ENCODE measurements at places on chromosomes 3 and 15.

- DNase-seq, result no peak
Observed at GRCh38 chr15:34657469-34658127, 74.1 kb upstream of the GOLGA8B start.

GRCh38 chr3:58565621-58566397 is 11.4 kb downstream of the FAM107A start:
- DNase-seq, result no peak

DNA sequence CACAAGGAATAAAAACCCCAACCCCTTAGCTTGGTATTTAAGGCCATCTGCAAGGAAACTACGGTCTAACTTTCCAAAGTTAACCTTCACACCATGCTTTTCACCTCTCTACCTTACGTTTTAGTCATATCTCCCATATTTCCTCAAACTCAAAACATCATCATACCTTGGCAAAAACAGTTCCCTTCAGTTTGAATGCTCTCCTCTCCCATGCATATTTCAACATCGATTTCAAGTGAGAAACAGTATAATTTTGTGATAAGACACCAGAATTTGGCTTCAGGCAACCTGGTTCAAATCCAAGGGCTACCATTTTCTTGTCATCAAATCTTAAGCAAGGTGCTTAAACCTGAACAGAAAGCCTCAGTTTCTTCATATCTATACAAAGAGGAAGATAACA is 108.2 kb downstream of the THRB start:
- DNase-seq, result no peak

DNA sequence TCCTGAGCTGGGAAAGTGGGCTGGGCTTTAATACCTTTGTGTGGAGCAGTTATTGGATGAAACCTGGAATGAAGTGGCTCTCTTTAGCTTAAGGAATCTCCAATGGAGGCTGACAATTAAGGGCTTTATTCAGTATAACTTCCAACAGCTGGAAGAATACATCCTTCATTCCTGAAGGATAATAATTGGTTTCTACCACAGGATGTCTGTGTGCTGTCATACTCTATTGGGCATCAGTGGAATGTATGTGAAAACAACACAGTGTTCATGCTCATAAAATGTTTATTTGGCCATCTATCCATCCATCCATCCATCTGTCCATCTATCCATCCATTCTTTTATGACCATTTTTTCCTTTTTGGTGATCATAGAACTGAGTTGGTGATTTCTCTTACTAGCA is 220.7 kb upstream of the GAP43 start:
- no peak for DNase-seq

GRCh38 chr3:53071882-53072431 is 26.1 kb upstream of the SFMBT1 start:
- no peak for DNase-seq

DNA sequence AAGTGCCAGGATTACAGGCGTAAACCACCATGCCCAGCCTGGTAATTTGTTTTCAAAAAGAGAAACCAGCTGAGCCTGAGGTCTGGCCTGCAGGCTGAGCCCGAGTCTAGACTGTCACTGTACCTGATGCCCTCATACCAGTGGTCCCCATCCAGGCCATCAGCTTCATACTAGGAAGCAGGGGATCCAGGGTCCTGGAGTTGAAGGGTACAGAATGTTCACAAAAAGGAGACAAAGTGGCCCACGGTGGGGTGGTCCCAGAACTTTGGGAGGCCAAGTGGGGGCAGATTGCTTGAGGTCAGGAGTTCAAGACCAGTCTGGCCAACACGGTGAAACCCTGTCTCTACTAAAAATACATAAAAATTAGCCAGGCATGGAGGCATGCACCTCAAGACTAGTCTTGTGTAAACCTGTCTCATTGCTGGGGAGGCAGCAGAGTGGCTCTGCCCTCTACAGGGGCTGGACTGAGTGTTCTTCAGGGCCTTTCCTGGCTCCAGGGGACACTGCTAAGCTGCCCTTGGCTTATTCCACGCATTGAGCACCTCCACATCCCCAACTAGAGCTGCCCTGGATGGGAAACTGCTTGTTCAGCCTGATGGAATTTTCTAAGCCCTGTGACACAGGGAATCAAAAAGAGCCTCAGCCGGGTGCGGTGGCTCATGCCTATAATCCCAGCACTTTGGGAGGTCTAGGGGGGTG is 7.9 kb upstream of the HHATL start:
- DNase-seq, result no peak

- no peak for DNase-seq
Observed at GRCh38 chr3:95511828-95512227, 1302.6 kb upstream of the EPHA6 start.

- peak; percentile 56 for DNase-seq
Observed at GRCh38 chr3:19065027-19065426, 83.3 kb upstream of the KCNH8 start.

DNA sequence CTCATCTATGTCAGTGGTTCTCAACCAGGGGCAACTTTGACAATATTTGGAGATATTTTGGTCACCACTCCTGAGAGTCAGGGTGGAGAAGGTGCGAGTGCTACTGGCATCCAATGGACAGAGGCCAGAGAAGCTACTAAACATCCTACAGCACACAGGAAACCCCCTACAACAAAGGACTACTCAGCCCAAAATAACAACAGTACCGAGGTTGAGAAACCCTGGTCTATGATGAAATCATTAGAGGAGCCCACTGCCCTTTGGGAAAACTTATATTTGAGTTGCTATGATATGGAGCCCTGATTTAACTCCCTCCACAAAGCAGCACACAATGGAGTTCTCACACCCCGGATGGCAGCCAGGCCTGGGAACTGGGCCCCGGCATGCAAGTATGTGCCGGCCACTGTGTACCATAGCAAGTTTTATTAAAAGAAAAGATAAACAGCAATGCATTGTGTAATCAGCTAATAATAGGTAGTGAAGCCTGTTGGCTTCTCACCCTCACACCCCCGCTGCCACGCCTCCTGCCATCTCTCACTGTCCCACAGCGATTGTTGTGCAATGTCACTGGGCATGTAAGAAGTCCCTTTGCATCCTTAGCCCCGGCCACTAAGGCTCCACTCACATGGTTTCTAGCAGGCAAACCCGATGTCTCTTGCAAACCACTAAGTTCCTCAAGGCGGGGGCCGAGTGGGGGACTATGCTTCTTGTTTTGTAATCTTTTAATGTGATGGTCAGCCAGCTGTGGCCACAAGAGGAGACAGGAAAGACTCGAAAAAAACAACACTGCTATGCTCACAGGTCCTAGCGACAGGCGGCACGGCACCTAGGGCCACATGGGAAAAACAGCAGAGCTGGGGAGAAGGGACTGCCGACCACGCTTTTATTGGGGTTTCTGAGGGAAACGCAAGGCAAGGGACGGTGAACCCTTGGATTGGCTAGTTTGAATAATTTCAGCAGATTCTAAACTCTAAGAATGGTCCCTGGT is 110.0 kb downstream of the AQP9 start:
- DNase-seq, result peak; percentile 83

GRCh38 chr15:68666812-68667450 is 88.1 kb downstream of the CORO2B start:
- DNase-seq, result no peak

DNA sequence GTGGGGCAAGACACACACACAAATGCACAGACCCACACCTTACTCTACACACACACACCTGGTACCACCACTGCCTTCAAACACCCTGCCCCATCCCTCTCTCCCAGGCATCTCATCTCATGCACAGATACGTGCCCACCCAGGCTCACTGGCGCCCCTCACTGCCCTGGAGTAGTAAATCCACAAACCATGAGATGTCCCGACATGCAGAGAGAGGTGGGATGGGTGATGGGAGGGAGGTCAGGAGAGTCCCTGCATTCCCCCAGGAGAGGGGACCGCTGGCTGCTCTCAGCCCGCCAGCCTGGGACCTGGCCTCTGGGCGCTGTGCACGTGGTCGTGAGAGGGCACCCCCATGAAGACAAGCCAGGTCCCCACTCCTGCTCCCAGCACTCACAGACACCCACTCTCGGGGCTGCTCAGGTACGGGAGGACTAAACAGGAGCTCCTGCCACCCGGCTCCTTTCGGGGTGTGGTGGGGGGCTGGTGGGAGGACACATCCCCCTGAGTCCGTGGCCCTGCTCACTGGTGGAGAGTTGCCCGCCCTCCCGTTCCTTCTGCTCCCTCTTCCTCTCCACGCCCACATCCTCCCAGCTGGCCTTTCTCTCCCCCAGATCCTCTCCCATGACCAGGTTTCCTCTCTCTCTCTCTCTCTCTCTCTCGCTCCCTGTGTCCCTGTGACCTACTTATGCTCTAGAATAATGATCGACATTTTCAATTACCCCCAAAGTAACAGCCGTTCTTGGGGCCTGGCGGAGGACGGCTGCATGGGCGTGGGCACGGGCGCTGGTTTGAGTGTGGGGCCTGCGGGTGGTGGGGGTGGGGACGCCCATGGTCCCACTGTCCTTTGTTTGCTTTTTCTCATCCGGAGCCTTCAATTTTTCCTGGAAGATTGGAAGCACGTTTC is 18.9 kb upstream of the CSPG4 start:
- no peak for DNase-seq

DNA sequence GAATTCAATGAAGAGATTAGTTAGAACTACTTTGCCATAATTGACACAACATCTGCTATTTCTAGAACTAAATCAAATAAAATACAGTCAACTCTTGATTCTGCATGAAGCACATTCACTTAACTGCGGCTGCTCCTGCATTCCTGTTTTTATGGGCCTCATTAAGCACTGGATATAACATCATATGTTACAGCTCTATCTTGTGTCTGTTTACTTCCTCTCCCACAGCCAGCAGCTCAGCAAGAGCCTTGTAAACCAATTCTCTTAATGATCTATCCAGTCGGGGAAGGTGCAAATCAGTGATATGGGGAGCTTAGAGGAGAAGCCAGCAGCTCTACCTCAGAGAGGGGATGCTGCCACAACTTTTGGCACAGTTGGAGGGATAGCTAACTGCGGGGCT is 329.2 kb downstream of the ARRDC4 start:
- no peak for DNase-seq

- no peak for DNase-seq
Observed at GRCh38 chr3:115022835-115023398, 124.2 kb downstream of the ZBTB20 start.

DNA sequence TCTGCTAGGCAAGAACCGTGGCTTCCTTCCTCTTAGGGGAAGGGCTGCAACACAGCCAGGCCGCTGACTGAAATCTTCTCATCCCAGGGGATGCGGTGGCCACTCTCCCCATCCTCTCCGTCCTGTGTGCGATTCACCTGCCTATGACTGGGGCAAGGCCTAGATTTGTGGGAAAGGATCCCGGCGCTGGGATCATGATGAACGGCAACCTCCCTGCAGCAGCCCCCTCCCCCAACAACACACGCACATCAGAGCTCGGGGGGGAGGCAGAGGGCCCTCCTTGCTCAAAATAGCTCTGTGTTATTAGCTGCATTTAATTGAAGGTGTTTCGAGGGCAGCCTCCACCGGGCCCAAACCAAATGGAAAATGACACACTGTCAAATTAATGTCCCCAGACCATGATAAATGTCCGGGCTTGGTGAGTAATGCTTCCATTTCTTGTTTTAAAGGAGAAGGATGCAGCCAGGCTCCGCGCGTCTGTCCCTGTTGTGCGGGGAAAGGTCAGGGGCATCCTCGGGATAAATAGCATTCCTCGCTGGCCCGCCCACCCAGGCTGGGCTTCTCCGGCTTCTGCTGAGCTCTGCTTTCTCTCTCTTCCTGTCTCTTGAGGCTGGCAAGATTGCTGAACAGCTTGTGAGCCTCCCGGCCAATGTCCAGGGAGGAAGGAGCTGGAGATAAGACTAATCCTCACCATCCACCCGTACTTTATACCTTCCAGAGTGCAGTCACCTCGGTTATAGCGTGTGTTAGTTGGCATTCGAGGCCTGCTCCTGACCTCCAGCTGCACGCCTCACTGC is 56.4 kb upstream of the TLE3 start:
- no peak for DNase-seq

GRCh38 chr3:140627756-140628155 is 50.1 kb upstream of the TRIM42 start:
- DNase-seq, result no peak

GRCh38 chr3:64342940-64343688 is 117.8 kb upstream of the PRICKLE2 start:
- no peak for DNase-seq

DNA sequence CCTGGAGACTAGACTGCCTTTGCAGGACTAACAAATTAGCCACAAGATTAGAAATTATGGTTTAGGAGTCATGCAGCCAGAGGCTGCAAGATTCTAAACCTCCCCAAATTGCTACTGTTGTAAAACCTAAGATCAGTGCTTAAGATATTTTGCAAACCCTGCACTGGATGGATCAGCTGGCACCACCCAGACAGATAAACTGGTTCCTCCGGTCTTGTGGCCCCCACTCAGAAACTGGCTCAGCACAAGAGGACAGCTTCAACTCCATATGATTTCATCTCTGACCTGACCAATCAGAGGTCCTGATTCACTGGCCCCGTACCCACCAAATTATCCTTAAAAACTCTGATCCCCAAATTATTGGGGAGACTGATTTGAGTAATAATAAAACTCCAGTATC is 19.5 kb upstream of the PXYLP1 start:
- DNase-seq, result no peak

- DNase-seq, result no peak
Observed at GRCh38 chr15:43484455-43484854, 8.5 kb downstream of the TP53BP1 start.

- DNase-seq, result no peak
Observed at GRCh38 chr3:30613133-30613825, 6.9 kb downstream of the TGFBR2 start.

GRCh38 chr3:105798381-105798934 is 70.4 kb downstream of the CBLB start:
- no peak for DNase-seq

- no peak for DNase-seq
Observed at GRCh38 chr15:72318408-72318942, 1.5 kb downstream of the CELF6 start.

GRCh38 chr15:83404121-83404520 is 43.0 kb upstream of the SH3GL3 start:
- no peak for DNase-seq

DNA sequence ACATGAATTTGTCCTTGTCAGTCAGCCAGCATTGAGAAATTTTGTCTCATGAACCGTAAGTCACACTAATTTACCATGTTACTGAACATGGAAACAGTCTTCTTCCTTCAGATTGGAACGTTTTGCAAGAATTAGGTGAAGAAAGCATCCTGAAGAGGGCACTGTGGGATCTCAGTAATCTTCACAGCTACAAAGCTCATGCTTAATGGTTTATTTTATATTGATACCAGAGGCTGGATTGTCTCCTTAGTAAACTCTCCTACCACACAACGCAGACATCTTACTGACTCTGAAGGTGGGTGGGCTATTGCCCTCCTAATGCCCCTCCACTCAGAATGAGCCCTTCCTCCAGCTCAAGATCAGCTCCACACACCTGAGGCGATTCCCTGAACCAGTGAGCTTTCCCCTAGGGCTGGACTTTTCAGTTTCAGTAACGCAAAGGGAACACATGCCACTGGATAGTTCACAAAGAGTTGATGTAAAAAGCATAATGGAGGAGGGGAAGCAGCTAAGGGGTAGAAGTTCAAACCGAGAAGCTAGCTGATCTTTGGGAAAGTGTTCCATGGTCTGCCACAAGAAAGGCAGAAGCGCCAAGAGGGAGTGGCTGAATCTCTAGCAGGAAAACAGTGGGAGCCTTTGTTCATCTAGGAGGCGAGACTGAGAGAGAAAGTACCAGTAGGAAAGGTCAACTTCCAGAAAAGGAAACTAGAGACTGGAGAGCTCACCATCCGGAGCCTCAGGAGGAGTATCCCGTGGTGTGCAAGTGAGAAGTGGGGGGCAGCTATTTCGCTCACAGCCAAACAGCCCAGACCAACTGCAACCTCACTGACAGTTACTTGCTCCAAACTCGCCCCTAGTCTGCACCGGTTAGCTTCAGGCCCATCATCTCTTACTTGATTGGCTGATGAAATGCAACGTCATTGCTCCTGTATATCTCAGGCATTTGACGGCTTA is at the start of gene SLC9C1:
Gene SLC9C1 (minus strand): TSS at position 849 of the 954 bp plus-strand sequence. CDS start 7,425 bp downstream, outside the sequence.
- DNase-seq, result peak; percentile 93
